ENCODE measurements at places on chromosomes 1 and 21.

DNA sequence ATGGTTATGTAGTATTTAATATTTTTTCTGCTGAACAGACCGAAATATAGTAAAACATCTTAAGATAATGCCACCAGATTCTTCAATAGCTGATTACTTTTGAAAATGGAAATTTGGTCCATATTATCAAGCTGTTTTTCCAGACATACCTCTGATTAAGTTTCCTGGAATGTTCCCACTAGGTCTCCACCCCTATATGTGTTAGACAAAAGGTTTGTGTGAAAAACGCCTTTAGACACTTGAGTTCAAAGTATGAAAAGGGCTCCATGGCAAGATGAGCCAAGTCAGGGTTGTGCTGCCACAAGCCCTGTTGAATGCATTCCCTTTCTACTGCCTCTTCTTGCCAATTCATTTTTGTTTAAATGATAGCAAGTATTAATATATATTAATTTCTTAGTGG lies 52.7 kb downstream of the ZBTB17 start:
- no peak for DNase-seq

DNA sequence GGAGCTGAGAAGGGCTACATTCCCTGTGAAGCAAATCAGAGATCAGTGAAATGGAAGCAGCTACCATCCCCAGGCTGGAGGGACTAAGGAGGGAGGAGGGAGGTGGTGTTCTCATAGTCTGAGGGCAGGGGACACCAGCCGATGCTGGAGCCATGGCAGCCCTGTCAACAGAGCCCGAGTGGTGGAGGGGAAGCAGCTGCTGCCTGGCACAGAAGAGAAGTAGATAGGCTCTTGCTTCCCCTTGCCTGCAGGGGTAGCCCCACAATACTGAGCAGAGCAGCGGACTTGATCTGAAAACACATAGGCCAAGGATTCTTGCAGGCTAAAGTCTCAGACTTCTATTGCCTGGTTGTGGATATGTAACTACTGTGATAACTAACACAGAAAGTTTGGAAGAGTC lies 255.1 kb downstream of the FGGY start:
- DNase-seq: peak; percentile 31

- no peak for DNase-seq
Observed at GRCh38 chr1:240496356-240496755, 115.6 kb downstream of the GREM2 start.

DNA sequence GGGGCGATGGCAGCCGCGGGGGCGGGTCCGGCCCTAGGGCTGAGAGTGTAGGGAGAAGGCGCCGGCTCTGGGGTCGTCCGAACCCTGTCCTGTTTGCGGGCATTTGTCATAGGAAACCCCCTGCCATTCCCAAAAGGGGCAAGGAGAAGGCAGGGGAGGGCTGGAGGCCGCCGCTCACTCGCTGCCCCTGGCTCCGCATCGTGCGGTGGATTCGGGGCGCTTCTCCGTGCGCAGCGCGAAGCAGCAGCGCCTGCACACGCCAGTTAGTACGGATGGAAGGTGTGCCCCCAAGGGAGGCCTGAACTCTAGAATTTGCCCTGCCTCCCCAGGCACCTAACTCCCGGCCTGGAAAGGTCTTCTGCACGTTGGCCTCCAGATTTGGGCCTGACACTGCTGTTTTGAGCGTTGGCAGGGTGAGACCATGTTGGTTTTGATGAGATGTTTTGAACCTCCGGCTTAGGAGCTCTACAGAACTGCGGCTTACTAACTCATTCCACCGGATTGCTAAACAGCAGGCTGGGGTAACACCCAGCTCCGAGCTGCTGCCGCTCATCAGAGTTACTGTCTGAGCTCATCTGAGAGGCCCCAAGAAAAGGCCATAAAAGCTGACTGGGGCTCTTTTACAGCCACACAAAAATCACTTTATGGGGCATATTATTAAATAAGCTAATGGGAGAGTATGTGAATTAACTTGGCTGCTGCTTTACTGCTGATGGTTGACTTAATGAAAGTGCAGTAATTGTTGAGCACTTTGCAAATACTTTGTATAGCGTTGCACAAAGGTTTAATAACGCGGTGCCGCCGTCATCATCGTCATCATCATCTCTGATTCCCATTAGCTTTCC lies 987 bp downstream of the GPR137B start:
- no peak for DNase-seq

DNA sequence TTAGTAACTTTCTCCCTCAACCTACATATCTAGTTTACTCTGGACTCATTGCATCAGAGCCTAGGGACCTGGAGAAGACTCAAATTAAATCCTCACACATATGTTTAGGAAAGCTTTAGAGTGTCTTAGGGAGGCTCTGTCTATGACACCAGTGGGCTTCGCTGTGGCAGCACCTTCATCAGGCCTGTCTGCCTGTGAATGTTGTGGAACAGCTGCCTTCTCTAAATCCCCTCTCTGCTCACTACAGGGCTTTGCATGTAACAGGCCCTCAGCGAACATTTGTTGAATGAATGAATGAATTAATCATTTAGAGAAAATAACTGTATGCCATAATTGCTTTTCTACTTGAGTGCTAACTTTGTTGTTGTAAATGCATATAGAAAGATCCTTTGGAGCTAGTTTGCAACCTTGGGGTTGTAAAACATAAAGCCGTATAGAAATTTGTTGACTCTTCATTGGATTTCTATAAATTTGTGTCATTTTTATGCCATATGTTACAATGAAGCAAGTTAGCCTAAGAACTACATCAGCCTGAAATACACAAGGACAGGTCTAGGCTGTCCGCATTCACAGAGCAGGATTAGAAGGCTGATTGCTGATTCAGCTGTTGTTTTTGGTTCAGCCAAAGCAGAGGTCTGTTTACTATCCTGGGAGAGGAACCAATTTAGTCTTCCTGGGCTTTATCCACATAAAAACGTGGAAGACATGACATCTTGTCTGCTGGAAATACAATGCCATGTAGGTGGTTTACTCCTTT lies 238.0 kb downstream of the ASTN1 start:
- no peak for DNase-seq

- DNase-seq: no peak
Observed at GRCh38 chr1:31687601-31688000, 16.2 kb downstream of the COL16A1 start.

GRCh38 chr21:14353726-14354125 lies 29.2 kb downstream of the HSPA13 start:
- peak; percentile 19 for DNase-seq

GRCh38 chr1:226637147-226637935 lies 88.8 kb downstream of the STUM start:
- no peak for DNase-seq

Data from renal pelvis (tissue), 12 donors.